ENCODE measurements at places on chromosomes 4 and X. TPM values are rescaled to one million over a fixed set of nuclear protein-coding genes. Genes with fewer than 3 reads are reported as not detected.

The GALNTL6 gene
- not detected for total RNA-seq

The OPRPN gene
- not detected for total RNA-seq

The SERPINA7 gene
- total RNA-seq = not detected

GRCh38 chr4:498328-498904 is 540 bp downstream of the ZNF721 start:
- peak overlapping the region; percentile 83 for H3K4me3 ChIP-seq
- H3K27me3 ChIP-seq = no peaks in the 10 kb centered on the region
- H3K4me1 ChIP-seq = peaks cover 6% of the 10 kb centered on the region
- peak overlapping the region; percentile 54 for H3K27ac ChIP-seq

- H3K27ac ChIP-seq = no peak overlapping the region
- H3K4me3 ChIP-seq = no peak overlapping the region
- no peaks in the 10 kb centered on the region for H3K27me3 ChIP-seq
- no peak for DNase-seq
These were observed 53.9 kb upstream of the HEPH start for GRCh38 chrX:66110112-66110511.

The GPR173 gene
- total RNA-seq = 0.10 TPM

DNA sequence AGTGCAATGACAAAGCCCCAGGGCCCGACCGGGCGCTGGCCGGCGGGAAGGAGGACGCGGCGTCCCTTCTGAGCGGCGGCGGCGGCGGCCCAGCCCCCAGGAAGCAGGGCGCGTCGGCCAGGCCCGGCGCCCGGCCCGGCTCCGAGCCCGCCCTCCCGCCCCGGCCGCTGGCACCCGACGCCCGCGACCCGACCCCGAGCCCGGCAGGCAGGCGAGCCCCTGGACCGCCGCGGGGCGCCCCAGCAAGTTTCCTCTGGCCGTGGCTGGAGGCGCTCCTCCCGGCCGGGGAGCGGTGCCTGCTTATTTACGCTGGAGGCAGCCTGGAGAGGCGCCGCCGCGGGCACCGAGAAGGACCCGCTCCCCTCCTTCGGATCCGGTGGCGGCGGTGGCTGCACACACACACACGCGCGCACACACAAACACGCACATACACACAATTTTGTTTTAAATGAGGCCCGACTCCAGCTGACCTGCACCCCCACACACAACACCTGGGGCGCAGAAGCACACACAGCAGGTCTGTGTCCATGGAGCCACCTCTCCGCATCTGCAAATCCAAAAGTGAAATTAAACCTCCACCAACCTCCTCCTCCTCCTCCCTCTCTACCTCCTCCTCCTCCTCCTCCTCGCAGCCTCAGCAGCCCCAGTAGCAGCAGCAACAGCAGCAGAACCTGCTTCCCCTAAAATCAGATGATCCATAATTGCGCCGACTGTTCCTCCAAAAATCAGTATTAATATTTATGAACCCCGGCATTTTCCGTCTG is 669 bp downstream of the IRF2 start:
- H3K27me3 ChIP-seq = no peaks in the 10 kb centered on the region
- no peak for DNase-seq
- peak overlapping the region; percentile 92 for H3K27ac ChIP-seq
- H3K4me3 ChIP-seq = peak overlapping the region; percentile 99

The LEF1 gene
- total RNA-seq = 18.4 TPM

The FAM50A gene
- 44.3 TPM for total RNA-seq

DNA sequence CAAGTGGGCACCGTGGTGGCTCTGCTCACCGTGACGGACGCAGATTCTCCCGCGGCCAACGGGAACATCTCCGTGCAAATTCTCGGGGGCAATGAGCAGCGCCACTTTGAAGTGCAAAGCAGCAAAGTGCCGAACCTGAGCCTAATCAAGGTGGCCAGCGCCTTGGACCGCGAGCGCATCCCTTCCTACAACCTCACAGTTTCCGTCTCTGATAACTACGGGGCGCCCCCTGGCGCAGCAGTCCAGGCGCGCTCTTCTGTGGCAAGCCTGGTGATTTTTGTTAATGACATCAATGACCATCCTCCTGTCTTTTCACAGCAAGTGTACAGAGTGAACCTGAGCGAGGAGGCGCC is 2.7 kb downstream of the FAT4 start:
- H3K4me1 ChIP-seq = no peaks in the 10 kb centered on the region
- peaks cover 6% of the 10 kb centered on the region for H3K27me3 ChIP-seq
- DNase-seq = no peak
- no peak overlapping the region for H3K27ac ChIP-seq
- no peak overlapping the region for H3K4me3 ChIP-seq

DNA sequence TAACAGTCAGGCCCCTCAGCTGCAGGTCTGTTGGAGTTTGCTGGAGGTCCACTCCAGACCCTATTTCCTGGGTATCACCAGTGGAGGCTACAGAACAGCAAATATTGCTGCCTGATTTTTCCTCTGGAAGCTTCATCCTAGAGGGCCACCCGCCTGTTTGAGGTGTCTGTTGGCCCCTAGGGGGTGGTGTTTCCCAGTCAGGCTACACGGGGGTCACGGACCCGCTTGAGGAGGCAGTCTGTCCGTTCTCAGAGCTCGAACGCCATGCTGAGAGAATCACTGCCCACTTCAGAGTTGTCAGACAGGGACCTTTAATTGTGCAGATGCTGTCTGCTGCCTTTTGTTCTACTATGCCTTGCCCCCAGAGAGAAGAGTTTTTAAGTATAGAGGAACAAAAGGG is 160.8 kb downstream of the DKK2 start:
- no peak overlapping the region for H3K27ac ChIP-seq
- no peak for DNase-seq
- no peaks in the 10 kb centered on the region for H3K27me3 ChIP-seq
- H3K4me3 ChIP-seq = no peak overlapping the region
- H3K36me3 ChIP-seq = no peaks in the 10 kb centered on the region

The CC2D2A gene
- total RNA-seq = 0.67 TPM

GRCh38 chr4:109078724-109079123 is 223.7 kb downstream of the COL25A1 start:
- H3K36me3 ChIP-seq = no peaks in the 10 kb centered on the region
- no peaks in the 10 kb centered on the region for H3K27me3 ChIP-seq
- no peak overlapping the region for H3K27ac ChIP-seq
- no peak overlapping the region for H3K4me3 ChIP-seq
- no peaks in the 10 kb centered on the region for H3K4me1 ChIP-seq

- DNase-seq = no peak
- H3K36me3 ChIP-seq = peaks cover 7% of the 10 kb centered on the region
- H3K27ac ChIP-seq = no peak overlapping the region
- peaks cover 32% of the 10 kb centered on the region for H3K4me1 ChIP-seq
- H3K4me3 ChIP-seq = no peak overlapping the region
These were observed 116.4 kb downstream of the AFF1 start for GRCh38 chr4:87051121-87051713.

DNA sequence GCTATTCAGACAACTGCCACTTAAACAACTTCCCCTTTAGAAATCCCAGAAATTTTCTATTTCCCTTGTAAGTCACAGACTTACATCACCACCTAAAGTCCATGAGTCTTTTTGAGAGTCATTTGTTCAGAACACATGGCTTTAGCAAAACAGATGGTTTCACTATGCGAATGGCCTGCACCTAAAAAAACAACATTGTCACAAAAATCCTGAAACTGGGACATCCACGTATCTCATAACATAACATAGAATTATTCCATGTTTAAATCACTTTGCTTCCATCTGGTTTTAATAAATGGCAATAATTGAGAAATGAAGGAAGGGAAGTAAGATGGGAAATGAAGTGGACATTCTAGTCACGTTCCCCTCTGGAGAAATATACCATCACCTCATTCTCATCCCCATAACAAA is 155.3 kb upstream of the EDNRA start:
- no peak overlapping the region for H3K4me3 ChIP-seq
- H3K4me1 ChIP-seq = no peaks in the 10 kb centered on the region
- no peak for DNase-seq
- H3K36me3 ChIP-seq = no peaks in the 10 kb centered on the region
- H3K27me3 ChIP-seq = no peaks in the 10 kb centered on the region

GRCh38 chrX:45497290-45497689 is 296.6 kb upstream of the DIPK2B start:
- H3K27me3 ChIP-seq = no peaks in the 10 kb centered on the region
- no peak for DNase-seq
- no peaks in the 10 kb centered on the region for H3K4me1 ChIP-seq

All from GM12878 (cell line).